ENCODE measurements at places on chromosomes 1 and 21. TPM values are rescaled to one million over a fixed set of nuclear protein-coding genes. Genes with fewer than 3 reads are reported as not detected.

DNA sequence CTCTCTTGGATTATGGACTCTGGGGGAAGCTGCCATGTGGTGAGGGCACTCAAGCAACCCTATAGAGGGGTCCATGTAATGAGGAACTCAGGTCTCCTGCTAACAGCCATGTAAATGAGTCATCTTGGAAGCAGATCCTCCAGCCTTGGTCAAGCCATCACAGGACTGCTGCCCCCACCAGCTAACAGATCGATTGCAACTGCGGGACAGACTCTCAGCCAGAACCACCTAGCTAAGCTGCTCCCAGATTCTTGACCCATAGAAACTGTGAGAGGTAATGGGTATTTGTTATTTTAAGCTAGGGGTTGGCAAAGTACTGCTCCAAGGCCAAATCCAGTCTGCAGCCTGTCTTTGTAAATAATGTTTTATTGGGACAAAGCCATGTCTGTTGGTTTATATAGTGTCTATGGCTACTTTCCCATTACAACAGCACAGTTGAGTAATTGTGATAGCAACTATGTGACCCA, 27.6 kb upstream of the MAP3K7CL start:
- no peak for DNase-seq
- peaks cover 7% of the 10 kb centered on the region for H3K4me1 ChIP-seq
- H3K27ac ChIP-seq = no peak overlapping the region

DNA sequence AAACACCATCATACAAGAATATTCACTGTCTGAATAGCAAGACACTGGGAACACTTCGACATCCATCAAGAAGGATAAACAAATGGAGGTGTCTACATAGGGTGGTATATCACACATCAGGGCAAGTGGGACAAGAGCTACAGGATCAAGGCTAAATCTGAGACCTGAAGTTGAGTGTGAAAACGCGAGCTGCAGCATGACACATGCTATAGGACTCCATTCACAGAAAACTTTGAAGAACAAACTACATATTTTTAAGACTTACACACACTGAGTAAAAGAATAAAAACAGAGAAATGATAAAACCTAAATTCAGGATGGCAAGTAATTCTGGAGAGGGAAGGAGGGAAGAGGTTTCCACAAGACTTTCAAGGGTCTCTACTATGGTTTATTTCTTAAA, 2.1 kb downstream of the TTC39A start:
- no peak for DNase-seq
- no peak overlapping the region for H3K4me3 ChIP-seq
- H3K4me1 ChIP-seq = peaks cover 13% of the 10 kb centered on the region
- H3K27me3 ChIP-seq = peaks cover 25% of the 10 kb centered on the region
- H3K36me3 ChIP-seq = no peaks in the 10 kb centered on the region
- no peak overlapping the region for H3K27ac ChIP-seq

DNA sequence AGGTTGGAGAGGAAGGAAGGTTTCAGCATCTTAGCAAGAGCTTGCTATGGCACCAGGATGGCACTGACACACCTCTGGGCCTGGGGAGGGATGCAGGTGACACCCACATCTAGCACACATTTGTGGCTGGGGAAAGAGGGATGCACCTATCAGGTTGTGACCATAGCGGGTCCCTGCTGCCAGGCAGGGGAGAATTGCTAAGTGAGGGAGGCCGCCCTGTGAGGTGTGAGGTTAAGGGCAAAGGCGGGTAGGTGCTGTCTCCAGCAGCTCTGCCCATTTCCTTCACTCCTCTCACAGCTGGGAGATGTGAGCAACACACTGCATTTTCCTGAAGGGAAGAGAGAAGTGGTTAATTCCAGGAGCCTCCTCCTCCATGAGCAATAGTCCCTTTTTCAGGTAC, 83.2 kb upstream of the TLR5 start:
- H3K27ac ChIP-seq = no peak overlapping the region
- H3K36me3 ChIP-seq = no peaks in the 10 kb centered on the region
- peaks cover 8% of the 10 kb centered on the region for H3K27me3 ChIP-seq

- no peak for DNase-seq
- H3K4me3 ChIP-seq = no peak overlapping the region
- H3K27ac ChIP-seq = no peak overlapping the region
- no peaks in the 10 kb centered on the region for H3K27me3 ChIP-seq
- H3K4me1 ChIP-seq = no peaks in the 10 kb centered on the region
These were observed 180.2 kb downstream of the NR5A2 start for GRCh38 chr1:200207711-200208126.

- no peak for DNase-seq
- no peaks in the 10 kb centered on the region for H3K27me3 ChIP-seq
- H3K4me3 ChIP-seq = no peak overlapping the region
These were observed 44.9 kb downstream of the SGIP1 start for GRCh38 chr1:66578841-66579240.

DNA sequence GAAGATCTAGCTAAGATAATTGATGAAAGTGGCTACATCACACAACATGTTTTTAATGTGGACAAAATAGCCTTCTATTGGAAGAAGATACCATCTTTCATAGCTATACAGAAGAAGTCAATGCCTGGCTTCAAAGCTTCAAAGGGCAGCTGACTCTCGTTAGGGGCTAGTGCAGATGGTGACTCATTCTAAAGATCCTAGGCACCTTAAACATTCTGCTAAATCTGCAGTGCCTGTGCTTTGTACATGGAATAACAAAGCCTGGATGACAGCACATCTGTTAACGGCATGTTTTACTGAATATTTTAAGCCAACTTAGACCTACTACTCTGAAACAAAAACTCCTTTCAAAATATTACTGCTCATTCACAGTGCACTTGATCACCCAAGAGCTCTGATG, 65.6 kb upstream of the USP24 start:
- no peak overlapping the region for H3K27ac ChIP-seq
- no peaks in the 10 kb centered on the region for H3K36me3 ChIP-seq
- H3K27me3 ChIP-seq = no peaks in the 10 kb centered on the region
- H3K4me3 ChIP-seq = no peak overlapping the region

DNA sequence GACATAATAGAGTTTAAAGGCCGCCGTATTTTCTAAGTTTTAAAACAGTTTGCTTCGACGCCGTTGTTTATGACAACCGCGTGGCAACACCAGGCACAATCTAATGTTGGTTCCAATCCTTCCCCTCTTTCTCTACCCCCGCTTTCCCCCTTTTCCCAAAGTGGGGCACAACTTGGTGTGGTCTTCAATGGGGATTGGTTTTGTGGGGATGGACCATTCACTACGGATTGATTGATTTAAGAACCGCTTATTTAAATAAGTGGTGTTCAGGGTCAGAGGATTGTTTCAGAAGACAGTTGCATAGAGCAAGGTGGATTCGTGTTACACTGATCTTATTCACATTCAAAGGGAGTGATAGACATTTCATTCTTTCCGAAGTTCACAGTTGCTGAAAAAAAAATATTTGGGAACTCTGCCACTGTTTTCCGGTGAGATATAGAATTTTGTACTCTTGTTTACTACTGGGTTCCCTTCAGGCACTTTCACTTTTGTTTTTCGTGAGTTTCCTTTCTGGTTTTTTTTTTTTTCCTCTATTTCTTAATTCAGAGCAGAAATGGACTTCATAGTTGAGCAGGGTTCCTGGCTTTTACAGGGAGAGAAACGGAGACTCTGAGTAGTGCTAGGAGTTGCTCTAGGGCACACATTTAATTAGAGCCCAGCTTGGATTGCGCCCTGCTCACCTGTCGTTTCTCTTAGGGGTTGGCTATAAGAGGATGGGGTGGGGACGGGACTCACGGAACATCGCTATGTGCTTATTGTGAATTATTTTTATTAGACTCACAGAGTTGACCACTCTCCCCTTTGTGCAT, 79.6 kb upstream of the AK4 start:
- no peak for DNase-seq
- peak overlapping the region; percentile 94 for H3K4me3 ChIP-seq
- peaks cover 47% of the 10 kb centered on the region for H3K4me1 ChIP-seq
- H3K27ac ChIP-seq = peak overlapping the region; percentile 81
- peaks cover 4% of the 10 kb centered on the region for H3K36me3 ChIP-seq

GRCh38 chr1:15326691-15327588, 79.9 kb downstream of the FHAD1 start:
- peaks cover 28% of the 10 kb centered on the region for H3K4me1 ChIP-seq
- no peak overlapping the region for H3K27ac ChIP-seq
- no peaks in the 10 kb centered on the region for H3K27me3 ChIP-seq
- H3K4me3 ChIP-seq = no peak overlapping the region

DNA sequence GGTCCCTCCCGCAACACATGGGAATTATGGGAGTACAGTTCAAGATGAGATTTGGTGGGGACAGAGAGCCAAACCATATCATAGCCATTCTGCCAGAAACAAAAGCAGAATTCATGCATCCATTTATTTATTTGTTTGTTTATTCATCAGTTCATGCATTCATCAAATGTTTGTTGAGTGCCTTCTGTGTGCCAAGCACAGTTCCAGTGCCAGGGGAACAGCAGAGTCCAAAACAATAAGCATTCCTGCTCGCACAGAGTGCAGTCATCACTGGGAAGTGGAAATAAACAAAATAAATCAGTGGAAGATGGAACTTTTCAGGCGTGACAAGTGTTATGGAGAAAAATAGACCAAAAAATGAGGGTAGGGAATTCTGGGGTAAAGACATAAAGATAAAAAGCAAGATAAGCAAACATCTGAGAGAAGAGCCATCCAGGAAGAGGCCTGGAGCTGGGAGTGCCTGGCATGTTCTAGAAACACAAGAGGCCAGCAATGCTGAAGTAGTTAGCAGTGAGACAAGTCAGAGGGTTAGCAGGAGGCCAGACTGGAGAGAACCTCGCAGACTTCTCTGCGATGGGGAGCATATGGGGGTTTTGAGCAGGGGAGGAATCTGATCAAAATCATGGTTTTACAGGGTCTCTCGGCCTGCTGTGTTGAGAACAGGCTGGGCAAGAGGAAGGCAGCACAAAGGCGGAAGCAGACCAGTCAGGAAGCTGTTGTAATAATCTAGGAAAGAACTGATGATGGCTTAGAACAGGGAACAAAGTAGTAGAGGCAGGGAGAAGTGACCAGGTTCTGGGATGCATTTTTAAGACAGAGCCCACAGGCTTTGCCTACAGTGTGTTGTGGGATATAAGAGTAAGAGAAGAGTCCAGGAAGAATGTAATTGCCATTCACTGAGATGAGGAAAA, 113.2 kb downstream of the GLUL start:
- no peaks in the 10 kb centered on the region for H3K36me3 ChIP-seq
- H3K27me3 ChIP-seq = no peaks in the 10 kb centered on the region
- H3K4me3 ChIP-seq = no peak overlapping the region
- no peak overlapping the region for H3K27ac ChIP-seq
- H3K4me1 ChIP-seq = no peaks in the 10 kb centered on the region

DNA sequence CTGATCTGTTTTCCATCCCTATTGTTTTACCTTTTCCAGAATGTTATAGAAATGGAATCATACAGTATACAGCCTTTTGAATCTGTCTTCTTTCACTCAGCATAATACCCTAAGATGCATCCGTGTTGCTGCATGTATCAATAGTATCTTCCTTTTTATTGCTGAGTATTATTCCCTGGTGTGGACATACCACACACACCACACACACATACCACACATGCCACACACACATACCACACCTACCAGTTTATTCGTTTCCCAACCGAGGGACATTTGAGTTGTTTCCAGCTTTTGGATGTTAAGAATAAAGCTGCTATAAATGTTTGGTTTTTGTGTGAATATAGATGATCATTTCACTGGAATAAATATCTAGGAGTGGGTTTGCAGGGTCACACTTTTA, 22.2 kb upstream of the SLC30A1 start:
- H3K4me3 ChIP-seq = no peak overlapping the region
- H3K4me1 ChIP-seq = no peaks in the 10 kb centered on the region
- no peaks in the 10 kb centered on the region for H3K36me3 ChIP-seq
- no peak overlapping the region for H3K27ac ChIP-seq

The TAGLN2 gene
- 66.9 TPM for total RNA-seq

The LCE2C gene
- total RNA-seq = not detected

The PRMT2 gene
- 53.7 TPM for total RNA-seq

The CLCN6 gene
- total RNA-seq = 22.3 TPM

All from WTC11 (cell line).